Stimulated activated effector memory CD8-positive, alpha-beta T cell treated with anti-CD3 and anti-CD28 coated beads, Interleukin-12 subunit alpha, Interleukin-12 subunit beta, amount 100 ng/mL, for 72 hours (primary cell): ENCODE measurements at places on chromosomes 1 and 21.

DNA sequence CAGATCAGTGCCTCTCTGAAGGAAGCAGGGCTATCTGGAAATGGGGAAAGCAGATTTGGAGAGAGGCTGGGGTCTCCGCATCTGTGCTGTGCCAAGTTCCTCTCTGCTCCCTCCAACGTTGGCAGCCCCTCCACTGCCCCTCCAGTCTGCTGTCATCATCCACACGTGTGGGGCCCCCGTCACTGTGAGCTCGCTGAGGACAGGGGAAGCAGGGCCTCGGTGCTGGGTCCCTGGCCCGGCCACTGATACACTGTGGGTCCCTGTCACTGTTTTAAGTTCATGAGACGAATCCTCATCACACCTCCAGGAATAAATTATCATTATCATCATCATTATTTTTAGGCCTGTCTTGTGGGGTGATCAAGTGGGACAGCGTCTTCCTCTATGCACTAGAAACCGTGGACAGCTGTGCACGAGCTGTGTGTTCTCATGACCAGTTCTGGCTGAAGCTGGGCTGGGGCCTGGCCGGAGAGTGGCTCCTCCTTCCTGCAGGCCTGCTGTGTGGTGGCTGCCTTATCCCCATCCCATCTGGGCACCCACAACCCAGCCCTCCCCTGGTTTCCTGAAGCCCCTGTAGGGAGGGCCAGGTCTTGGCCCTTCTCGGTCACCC, 52.2 kb downstream of the DMRTB1 start:
- DNase-seq: no peak

DNA sequence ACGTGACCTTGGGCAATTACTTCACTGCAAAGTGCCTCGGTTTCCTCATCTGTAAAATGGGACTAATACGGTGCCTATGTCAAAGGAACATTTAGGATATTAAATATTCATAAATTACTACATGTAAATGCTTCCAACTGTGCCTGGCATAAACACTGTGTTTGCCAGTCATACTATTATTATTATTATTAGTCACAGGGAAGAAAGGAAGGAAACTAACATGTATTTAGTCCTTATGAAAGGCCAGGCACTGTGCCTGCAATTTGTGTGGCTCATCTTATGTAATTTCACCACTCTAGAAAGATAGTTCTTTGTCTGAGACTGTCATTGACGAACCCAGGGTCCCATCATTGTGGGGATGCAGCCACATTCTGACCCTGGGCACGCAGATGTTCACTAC, 45.0 kb downstream of the EPHB2 start:
- DNase-seq: no peak

DNA sequence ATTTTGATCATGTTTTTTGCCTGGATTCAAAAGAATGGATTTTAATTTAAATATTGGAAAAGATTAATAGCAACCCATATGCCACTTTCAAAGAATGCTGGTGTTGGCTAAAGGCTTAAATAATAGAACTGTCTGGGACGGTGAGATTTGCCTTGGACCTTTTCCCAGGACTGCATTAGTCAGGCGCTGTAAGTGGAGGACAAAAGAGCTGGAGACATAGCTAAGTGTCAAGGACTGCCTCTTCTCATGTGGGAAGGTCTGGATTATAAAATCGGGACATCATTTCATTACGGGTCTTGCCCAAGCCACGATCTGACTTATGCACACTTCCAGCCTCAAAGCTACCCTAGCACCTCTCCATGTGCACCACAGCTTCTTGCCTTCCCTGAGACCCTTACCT, 458.5 kb upstream of the DEPDC1 start:
- DNase-seq: no peak

GRCh38 chr1:32179193-32179442, 357 bp upstream of the TXLNA start:
- DNase-seq: no peak
